Sigmoid colon (tissue), 7 donors: ENCODE measurements at places on chromosomes 7 and 10. TPM values are rescaled to one million over a fixed set of nuclear protein-coding genes. Genes with fewer than 3 reads are reported as not detected.

GRCh38 chr7:109821156-109821555 is 1251.5 kb downstream of the DNAJB9 start:
- no peak overlapping the region for H3K27ac ChIP-seq
- no peaks in the 10 kb centered on the region for H3K4me1 ChIP-seq
- DNase-seq, result no peak
- H3K36me3 ChIP-seq, result no peaks in the 10 kb centered on the region

ZNF37A gene
- 2.1 TPM for polyA plus RNA-seq

DNA sequence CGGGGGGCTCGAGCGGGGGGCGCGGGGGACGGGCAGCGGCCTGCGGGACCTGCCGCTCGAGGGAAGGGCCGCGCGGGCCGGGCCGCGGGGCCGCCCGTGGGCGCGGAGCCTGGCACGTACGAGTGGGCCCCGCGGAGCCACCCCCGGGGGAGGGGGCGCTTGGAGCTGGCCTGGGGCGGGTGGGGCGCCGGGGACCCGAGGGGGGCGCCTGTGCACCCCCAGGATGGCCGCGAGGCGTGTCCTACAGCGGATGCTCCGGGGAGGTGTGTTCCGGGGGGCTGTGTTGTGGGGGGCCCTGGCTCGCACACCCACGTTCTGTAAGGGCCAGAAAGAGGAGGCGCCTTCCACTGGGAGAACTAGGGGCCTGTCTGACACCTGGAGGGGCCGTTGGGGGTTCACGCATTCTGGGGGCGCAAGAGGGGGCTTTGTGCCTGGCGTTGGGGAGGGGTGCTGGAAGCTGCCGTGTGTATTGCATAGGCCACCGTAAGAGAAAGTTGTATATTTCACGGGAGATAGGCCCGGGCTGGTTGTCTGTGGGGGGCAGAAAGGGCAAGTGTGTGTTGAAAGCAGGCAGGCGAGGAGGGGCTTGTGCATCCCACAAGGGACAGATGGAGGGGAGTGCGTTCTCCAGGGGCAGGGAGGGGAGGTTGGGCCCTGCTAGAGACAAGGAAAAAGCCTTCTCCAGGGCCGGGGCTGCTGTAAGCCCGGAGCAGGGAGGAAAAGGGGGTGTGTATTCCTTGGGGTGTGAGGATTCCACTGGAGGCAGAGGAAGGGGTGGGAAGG is 663 bp downstream of the VPS37D start:
- H3K27ac ChIP-seq, result peak overlapping the region; percentile 41
- no peaks in the 10 kb centered on the region for H3K4me1 ChIP-seq
- H3K27me3 ChIP-seq, result no peaks in the 10 kb centered on the region
- peak overlapping the region; percentile 75 for H3K4me3 ChIP-seq

DNA sequence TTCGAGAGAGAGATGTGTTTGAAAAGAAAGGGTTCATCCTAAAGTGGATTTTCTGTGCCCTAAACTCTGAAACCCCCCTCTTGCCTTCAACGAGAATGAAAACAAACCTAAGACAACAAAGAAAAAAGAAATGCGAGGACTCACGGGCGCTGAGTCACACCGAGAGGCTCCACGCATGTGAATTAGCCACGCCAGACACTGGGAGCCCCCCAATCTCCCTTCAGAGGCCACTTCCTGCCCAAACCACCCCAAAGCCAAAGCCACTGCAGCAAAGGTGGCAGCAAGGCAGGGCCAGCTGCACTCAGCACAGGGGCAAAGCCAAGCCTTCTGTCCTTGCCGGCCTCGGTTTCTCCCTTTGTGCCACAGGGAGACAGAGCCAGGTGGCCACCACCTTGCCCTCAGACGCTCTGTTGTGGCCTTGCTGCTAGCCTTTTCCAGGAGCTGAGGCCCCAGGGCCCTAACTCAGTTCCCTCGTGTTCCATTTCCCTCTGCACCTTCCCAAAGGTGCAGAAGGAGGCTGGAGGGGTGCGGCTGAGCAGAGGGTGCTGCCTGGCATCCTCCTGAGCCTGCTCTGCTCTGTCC is 93.3 kb downstream of the FAM53B start:
- DNase-seq, result no peak
- peak overlapping the region; percentile 81 for H3K27ac ChIP-seq
- no peaks in the 10 kb centered on the region for H3K36me3 ChIP-seq

FXYD4 gene
- polyA plus RNA-seq, result not detected

DNA sequence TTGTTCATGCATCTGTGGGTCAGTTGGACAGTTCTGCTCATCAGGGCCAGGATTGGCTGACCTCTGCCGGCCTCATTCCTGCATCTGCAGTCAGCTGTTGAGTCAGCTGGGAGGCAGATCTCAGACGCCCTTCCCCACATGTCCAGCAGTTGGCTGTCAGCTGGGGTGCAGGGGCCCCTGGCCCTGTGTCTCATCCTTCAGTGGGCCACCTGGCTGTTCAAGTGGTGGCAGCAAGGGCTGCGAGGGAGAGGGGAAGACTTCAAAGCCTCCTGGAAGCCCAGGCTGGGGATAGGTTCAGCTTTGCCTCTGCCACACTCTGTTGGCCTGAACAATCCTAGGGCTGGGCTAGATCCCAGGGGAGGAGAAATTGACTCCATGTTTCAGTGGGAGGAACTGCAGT is 33.2 kb downstream of the TACR2 start:
- H3K36me3 ChIP-seq, result peaks cover 57% of the 10 kb centered on the region
- no peak overlapping the region for H3K4me3 ChIP-seq
- DNase-seq, result no peak
- no peaks in the 10 kb centered on the region for H3K27me3 ChIP-seq
- H3K4me1 ChIP-seq, result no peaks in the 10 kb centered on the region
- H3K27ac ChIP-seq, result no peak overlapping the region

HOXA2 gene
- polyA plus RNA-seq, result 0.69 TPM

CALU gene
- polyA plus RNA-seq, result 14.4 TPM

DNA sequence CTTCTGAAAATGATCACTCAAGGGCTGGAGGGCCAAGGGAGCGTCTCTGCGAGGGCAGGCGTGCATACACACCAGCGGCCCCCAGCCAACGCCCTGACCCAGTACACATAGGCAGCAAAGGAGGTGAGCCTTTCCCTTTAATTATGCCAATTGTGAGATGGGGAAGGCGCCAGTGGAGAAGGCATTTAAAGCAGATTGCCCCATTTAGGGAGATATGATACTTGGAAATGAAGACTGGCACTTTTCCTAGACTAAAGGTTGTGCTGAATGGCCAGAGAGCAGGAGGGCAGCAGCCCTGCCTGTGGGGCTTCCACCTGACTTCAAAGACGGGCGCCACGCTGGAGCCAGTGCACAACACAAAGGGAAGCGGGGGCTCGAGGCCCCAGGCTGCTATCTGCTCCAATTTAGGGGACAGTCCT is 24.1 kb downstream of the HIPK2 start:
- H3K36me3 ChIP-seq, result no peaks in the 10 kb centered on the region
- no peaks in the 10 kb centered on the region for H3K4me1 ChIP-seq
- no peak for DNase-seq

DNA sequence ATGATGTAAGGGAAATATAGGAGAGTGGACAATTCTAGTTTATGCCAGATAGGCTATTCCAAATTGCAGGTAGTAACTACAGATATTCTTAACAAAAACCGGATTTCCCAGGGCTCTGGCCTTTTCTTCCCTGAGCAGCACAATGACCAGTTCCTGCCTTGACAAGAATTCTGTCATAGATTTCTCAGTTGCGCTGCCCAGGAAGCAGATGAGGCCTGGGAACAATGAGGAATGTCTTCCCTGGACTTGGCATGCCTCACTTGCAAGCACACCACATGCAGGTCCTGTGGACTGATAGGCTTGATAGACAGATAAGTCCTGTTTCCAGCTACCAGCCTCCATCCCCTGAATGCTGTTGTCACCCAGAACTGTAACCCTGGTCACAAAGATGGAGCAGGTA is 174.5 kb upstream of the PRSS58 start:
- no peaks in the 10 kb centered on the region for H3K36me3 ChIP-seq
- no peak overlapping the region for H3K27ac ChIP-seq
- H3K27me3 ChIP-seq, result no peaks in the 10 kb centered on the region

DNA sequence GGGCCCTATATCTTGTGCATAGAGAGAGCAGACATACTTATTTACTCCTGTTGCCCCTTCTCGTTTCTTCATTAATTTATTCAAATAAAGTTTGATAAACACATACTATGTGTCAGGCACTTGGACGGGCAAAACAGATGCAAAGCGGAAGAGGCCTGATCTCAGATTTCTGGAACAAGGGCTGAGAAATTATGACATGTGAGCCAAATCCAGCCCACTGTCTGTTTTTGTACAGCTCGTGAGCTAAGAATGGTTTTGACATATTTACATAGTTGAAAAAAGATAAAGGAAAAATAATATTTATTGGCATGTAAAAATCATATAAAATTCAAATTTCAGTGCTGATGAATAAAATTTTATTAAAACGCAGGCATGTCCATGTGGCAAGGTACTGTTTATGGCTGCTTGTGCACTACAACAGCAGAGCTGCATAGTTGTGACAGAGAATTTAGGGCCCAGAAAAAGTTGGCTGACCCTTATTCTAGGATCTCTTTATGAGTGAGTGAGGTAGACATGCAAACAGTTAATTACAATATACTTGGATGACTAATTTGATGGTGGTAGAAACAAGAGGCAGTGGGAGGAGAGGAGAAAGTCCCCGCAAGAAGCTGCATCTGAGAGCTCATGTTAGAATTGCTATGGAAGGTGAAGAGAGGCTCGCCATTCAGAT is 68.1 kb upstream of the ITPRID1 start:
- no peak for DNase-seq
- no peak overlapping the region for H3K4me3 ChIP-seq
- no peak overlapping the region for H3K27ac ChIP-seq
- H3K4me1 ChIP-seq, result no peaks in the 10 kb centered on the region

- H3K4me1 ChIP-seq, result peaks cover 26% of the 10 kb centered on the region
- H3K27me3 ChIP-seq, result no peaks in the 10 kb centered on the region
- H3K27ac ChIP-seq, result no peak overlapping the region
- DNase-seq, result no peak
- H3K36me3 ChIP-seq, result peaks cover 64% of the 10 kb centered on the region
Observed at GRCh38 chr7:151125470-151125845, 39.2 kb downstream of the AGAP3 start.

ZNF804B gene
- 0.01 TPM for polyA plus RNA-seq

- no peak for DNase-seq
- H3K27ac ChIP-seq, result no peak overlapping the region
- no peaks in the 10 kb centered on the region for H3K27me3 ChIP-seq
- no peaks in the 10 kb centered on the region for H3K36me3 ChIP-seq
- H3K4me3 ChIP-seq, result no peak overlapping the region
Observed at GRCh38 chr7:79520543-79520942, 67.1 kb upstream of the MAGI2 start.

DNA sequence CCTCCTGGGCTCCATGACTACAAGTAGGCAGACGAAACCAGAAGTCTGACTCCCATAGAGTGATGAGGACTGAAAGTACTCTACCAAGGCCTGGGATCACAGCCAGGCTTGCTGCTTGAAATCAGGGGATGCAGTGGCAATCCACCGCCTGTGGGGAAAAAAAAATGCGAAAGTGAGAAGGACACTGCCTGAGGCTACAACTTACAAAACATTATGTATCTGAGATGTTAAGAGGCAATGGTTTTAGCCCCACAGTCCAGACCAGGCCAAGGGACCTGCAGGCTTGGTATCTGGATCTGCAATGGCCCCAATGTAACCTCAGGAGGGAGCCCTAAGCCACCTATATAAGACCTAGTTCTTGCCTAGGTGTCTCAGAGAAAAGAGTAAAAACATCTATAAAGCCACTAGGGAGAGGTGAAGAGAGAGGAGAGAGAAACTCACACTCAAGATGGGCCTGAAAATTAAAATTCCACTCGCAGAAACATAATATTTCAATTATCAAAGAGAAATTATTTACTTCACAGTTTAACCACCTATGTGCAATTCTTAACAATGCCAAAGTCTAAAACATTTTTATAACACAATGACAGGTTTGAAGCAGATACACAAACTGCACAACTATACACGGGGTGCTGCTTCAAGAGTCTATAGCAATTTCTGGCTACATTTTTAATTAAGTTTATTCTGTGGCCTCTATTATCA is 13.9 kb downstream of the DNAJC1 start:
- no peaks in the 10 kb centered on the region for H3K36me3 ChIP-seq
- H3K27ac ChIP-seq, result peak overlapping the region; percentile 10
- peaks cover 8% of the 10 kb centered on the region for H3K4me1 ChIP-seq
- peak; percentile 81 for DNase-seq

LIPM gene
- polyA plus RNA-seq, result not detected

ANXA8L1 gene
- not detected for polyA plus RNA-seq

GRCh38 chr7:54426406-54426805 is 115.8 kb upstream of the VSTM2A start:
- no peaks in the 10 kb centered on the region for H3K36me3 ChIP-seq
- no peaks in the 10 kb centered on the region for H3K4me1 ChIP-seq
- no peaks in the 10 kb centered on the region for H3K27me3 ChIP-seq
- no peak for DNase-seq
- no peak overlapping the region for H3K27ac ChIP-seq
- no peak overlapping the region for H3K4me3 ChIP-seq

PLAC9 gene
- 1.2 TPM for polyA plus RNA-seq

ATP5F1C gene
- 718 TPM for polyA plus RNA-seq

- no peaks in the 10 kb centered on the region for H3K27me3 ChIP-seq
- no peak for DNase-seq
- H3K4me1 ChIP-seq, result peaks cover 11% of the 10 kb centered on the region
- no peak overlapping the region for H3K27ac ChIP-seq
- H3K4me3 ChIP-seq, result no peak overlapping the region
Observed at GRCh38 chr10:24010436-24010970, 198.4 kb upstream of the KIAA1217 start.

DNA sequence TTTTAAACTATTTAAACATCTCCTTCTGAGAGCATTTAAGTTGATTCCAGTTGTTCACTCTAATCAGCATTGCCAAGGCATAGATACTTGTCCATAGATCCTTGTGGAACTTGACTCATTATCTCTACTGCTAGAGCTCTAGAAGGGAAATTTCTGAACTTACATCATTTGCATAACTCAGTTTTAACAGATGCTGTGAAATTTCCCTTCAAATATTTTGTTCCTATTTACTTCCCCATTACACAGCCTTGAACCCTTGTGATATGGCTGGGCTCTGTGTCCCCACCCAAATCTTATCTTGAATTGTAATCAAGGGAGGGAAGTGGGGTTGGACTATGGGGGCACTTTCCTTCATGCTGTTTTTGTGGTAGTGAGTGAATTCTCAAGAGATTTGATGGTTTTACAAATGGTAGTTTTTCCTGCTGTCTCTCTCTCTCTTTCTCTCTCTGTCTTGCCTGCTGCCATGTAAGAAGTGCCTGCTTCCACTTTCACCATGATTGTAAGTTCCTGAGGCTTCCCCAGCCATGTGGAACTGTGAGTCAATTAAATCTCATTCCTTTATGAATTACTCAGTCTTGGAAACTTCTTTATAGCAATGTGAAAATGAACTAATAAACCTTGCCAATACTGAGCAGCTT is 25.4 kb downstream of the INSIG1 start:
- no peak for DNase-seq
- H3K27me3 ChIP-seq, result no peaks in the 10 kb centered on the region

CDC14C gene
- not detected for polyA plus RNA-seq

DNA sequence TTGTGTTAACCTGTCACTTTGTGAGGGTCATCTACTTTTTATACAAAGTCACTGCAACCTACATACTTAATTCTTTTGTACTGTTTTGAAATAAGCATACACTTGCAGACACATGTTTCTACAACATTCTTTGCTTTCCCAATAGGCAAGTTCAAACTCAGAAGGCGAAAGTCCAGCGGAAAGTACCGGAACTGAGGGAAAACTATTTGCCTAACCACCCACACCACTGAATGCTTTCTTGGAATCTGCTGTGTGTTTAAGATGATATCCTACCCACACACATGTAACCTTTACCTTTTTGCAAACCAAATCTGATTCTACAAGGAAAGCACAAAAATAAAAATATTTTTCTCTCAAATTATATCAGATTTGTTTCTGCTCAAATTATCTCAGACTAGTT is 139.4 kb upstream of the AGR3 start:
- H3K4me3 ChIP-seq, result no peak overlapping the region
- no peak for DNase-seq
- no peaks in the 10 kb centered on the region for H3K36me3 ChIP-seq
- no peak overlapping the region for H3K27ac ChIP-seq
